Effector CD8-positive, alpha-beta T cell (primary cell): ENCODE measurements at places on chromosomes 11 and 22.
A peak's percentile ranks its signal among the peaks of the same experiment; 100 is the strongest.

GRCh38 chr11:22703591-22703990, 37.2 kb downstream of the GAS2 start:
- DNase-seq, result no peak

DNA sequence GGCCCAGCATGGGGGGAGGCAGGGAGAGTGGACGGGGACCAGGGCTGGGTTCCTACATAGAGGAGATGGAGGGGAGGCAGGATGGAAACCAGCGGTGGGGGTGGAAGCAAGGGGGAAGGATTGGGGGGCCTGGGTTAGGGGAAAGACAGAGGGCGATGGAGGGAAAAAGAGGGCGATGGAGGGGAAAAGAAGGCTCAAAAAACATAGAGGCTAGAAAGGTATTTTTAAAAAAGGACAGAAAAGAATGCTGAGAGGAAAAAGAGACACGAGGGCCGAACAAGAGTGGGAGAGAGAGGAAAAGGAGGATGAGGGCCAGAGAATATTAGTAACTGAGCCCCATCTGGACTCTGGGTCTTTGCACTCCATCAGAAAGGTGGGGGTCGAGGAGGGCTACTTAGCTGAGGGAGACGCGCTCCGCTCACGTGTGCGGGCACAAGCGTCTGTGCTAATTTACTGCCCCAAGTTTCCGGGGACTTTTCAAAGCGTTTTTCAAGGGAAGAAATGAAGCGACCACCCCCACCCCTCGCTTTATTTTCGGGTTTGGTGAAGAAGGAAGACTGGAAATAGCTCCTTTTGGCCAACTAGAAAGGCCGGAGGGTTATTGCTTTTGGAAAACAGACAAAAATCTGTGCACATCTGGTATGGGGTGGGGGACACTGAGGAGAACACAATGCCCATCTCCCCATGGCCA, 14.5 kb downstream of the PAX6 start:
- no peak for DNase-seq

- DNase-seq, result no peak
Measured at GRCh38 chr11:19718951-19719350, 6.3 kb downstream of the NAV2 start.

- no peak for DNase-seq
Measured at GRCh38 chr22:36343070-36343719, 44.6 kb downstream of the MYH9 start.

DNA sequence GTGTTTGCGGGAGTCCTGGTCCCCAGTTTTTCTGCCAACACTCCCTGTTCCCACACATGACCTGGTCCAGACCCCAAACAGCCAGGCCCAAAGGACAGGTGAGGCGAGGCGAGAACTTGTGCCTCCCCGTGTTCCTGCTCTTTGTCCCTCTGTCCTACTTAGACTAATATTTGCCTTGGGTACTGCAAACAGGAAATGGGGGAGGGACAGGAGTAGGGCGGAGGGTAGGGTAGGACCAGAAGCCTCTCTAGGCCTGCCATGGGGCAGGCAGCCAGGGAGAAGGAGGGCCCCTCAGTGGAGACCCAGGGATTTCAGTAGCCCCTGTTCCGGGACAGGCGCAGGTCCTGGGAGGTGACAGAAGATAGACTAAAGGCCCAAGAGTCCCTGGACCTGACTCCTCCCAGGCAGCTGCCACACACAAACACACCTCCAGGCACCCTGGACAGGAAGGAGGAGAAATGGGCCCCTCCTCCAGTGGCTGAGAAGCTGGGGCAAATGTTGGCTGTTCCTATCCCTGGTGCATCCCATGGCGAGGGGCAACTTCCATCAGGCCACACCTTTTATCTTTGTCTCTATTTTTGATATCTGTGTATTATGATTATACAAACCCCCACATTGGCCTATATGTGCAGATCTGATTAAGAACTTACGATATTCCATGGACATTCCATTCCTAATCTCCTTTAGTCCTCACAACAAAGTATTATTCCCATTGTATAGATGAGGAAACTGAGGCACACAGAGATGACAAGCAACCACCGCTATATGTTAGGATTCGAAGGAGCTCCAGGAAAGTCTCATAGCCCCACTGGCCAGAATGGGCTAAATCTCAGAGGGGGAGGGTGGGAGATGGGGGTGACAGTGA, 626 bp upstream of the F2 start:
- no peak for DNase-seq

- no peak for DNase-seq
Measured at GRCh38 chr11:106959800-106960199, 58.5 kb downstream of the GUCY1A2 start.

- DNase-seq, result no peak
Measured at GRCh38 chr22:41713004-41713403, 13.7 kb downstream of the MEI1 start.

GRCh38 chr22:20218326-20218872, 49.7 kb downstream of the RTN4R start:
- DNase-seq, result no peak

DNA sequence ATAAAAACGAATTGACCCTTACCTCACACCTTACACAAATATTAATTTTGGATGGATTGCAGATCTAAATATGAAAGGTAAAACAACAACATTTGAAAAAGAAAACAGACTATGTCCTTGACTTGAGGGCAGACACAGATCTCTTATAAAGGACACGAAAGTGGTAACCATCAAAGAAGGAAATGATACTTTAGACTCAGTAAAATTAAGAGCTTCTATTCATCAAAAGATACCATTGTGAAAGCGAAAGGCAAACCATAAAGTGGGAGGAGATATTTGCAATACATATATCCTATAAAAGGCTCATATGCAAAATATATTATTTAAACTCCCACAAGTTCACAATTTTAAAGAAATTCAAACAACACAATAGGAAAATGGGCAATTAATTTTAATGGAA, 5.0 kb downstream of the HEPACAM start:
- DNase-seq, result no peak

DNA sequence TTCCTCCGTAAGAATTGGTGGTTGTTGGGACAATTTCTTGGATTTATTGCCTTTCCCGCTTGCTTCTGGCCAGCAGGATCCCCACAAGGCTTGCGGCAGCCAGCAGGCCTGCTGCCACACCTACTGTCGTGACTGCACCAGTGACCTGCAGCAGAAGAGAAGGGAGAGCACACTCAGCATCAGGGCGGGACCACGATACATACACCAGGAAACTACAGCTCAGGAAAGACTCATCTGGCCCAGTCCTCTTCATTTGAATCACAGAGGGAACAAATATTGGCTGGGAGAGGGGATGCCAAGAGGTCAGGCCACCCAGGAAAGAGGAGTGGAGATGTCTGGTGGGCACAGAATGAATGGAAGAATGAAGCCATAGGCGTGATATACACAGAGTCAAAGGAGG, 10.3 kb downstream of the PLAAT2 start:
- DNase-seq, result no peak

GRCh38 chr11:65927904-65928397, 8.7 kb downstream of the DRAP1 start:
- peak; percentile 54 for DNase-seq

DNA sequence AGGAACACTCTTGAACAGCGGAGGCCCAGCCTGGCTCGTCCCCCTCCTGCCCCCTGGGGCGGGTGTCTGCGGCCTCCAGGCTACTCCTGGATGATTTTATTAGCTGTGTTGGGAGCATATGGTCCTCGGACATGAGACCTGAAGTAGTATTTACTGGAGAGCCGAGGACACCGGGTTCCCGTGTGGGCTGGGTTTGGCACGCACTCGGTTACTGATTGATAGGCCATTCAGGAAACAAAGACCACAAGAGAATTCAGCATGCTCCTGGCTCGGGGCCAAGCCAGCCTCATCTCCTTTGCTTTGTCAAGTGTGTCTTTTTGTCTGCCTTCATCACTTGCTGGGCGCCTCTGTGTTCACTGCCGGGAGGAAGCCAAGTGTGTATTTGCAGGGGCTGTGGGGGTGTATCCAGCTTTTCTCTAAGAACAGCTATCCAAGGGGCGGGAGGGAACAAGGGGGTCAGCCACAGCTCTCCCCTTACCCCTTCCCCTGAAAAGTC, 9.7 kb downstream of the FXYD2 start:
- DNase-seq, result peak; percentile 68

- DNase-seq, result no peak
Measured at GRCh38 chr11:113514856-113515255, 39.7 kb upstream of the DRD2 start.

DNA sequence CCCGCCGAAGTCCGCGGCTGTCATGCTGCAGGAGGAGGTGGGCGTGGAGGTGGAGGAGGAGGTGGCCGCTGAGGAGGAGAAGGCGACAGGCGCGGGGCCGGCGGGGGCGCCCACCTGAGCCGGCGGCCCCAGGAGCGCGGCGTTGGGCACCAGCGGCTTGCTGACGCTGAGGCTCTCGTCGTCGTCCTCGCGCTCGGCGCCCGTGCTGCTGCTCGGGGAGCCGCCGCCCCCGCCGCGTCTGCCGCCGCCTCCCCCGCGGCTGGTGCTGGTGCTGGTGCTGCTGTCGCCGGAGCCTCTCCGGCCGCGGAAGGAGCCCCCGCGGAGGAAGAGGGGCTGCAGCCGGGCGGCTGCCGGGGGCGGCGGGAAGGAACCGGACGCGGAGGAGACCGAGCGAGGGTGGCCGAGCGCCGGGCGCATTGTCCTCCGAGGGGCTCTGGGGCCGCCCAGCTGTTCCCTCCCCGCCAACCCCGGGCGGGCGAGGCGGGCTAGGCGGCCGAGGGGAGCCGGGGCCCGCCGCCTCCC, 388 bp downstream of the TMEM121B start:
- DNase-seq, result no peak

GRCh38 chr22:26529345-26529744, 17.1 kb upstream of the TFIP11 start:
- DNase-seq, result no peak

DNA sequence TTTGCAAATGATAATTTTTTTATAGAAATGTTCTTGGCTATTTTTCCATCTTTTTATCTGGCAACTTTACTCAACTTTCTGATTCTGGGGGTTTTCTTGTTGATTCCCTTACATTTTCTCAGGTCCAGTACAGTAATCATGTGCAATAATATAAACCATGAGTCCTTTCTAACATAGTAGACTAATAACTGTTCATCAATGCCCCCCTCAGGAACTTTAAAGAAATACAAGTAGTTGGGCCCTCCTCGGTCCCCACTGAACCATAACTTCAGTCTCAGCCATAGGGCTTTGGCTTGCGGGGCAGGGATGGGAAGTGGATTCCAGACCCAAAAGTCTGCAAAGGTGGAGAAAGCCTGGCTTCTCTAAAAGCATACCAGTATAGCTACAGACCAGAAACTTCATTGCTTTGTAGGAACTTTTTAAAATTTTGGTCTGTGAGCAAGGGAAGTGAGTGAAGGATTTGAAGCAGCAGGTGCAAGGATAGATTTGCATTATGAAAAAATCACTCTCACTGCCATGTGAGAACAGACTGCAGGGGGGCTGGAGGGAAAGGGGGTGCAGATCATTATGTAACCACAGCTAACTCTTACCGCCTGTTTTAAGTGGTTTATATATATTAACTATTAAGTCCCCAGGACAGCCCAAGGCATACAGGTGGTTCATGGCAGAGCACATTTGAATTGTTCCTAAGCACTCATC, 10.4 kb upstream of the TUB start:
- DNase-seq, result no peak

GRCh38 chr11:71218789-71219499, 33.4 kb downstream of the SHANK2 start:
- no peak for DNase-seq

- DNase-seq, result no peak
Measured at GRCh38 chr22:23117891-23118646, 23.7 kb downstream of the RSPH14 start.

DNA sequence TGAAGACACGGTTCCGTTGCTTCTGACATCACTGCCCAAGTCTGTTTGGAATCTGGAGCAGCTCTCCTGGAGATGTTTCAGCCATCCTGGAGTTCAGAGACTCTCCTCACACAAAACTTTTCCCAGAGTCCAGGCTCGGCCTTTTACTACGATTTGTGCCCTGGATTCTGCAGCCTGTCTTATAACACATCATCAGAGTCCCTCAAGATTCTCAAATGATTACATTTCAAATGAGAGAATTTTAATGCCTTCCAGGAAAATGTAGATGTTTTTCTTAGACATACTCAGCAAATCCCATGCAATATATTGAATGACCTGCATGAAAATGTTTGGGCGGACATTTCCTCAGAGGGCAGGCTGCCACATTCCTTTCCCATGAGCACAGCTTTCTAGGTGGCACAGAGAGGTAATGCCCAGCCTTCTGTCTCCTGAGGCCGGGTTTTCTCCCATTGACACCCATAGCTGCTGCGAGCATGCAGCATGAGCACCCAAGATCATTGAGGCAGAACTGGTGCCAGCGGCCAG, 129.1 kb downstream of the SNX19 start:
- no peak for DNase-seq

DNA sequence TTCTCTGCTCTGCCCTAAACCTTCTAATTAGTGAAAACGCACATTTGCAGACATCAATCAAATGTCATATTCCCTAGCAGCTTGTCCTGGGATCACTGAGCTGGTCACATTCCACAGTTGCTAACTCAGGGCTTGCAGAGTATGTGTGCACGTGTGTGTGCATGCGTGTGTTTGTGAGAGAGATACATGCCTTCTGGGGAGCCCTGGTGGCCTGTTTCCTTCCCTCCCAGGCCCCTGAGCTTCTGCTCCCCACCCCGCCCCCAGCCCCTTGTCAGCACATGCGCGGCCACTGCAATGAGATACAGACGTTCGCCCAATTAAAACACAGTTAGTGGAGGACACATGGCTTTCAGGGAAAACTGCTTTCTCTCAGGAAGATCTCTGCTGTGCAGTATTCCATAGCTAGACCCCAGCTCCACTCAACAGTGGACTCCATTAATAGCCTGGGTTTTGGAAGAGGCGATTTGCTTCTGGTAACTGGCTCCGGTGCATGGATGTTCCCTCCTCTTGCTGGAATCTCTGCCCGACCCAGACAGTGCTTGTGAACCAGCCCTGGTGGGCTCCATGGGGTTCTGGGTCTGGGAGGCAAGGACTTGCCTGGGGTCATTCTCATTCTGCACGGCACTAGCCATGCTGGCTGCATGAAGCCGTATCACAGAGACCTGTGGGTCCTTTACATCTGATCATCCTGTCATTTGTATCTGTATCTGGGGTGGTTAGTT, 17.7 kb downstream of the LRP5 start:
- DNase-seq, result no peak

DNA sequence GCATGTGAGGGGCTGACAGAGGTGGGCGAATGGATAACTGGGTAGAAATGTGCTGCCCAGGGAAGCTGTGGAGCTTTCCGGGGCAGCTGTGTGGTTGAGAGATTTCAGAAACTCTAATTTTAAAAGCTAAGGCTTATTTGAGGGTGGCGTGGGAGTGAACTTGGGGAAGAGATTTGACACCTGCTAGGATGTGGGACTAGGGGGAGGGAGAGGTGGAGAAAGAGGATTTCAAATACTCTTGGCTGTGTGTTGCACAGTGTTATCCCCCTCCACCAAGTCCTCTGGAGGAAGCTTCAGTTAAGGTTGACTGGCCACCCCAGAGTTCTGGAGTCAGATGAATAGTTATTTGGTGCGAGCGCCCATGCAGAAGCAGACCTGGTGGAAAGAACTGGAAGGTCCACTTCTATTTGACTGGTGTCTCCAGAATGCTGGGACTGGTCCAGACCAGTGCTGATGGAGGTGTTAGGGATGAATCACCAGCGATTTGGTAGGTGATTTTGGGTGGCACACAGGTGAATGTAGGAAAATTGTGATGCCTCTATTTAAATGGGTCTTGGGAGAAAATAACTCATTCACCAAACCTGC, 72.8 kb upstream of the ALX4 start:
- DNase-seq, result no peak

- DNase-seq, result no peak
Measured at GRCh38 chr22:47391169-47392053, 629.0 kb downstream of the TBC1D22A start.
